ENCODE measurements at places on chromosomes 16 and 17.

DNA sequence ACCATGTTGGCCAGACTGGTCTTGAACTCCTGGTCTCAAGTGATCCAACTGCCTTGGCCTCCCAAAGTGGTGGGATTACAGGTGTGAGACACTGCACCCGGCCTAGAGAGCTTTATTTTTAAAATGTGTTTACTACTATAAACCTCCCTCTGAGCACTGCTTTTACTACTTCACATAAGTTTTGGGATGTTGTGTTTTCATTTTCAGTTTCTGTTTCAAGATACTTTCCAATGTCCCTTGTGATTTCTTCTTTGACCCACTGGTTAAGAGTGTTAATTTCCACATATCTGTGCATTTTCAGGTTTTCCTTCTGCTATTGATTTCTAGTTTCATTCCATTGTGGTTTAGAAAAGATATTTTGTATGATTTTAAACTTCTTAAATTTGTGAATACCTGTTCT lies 74.4 kb downstream of the NETO2 start:
- DNase-seq = no peak

GRCh38 chr16:3863587-3863986 lies 16.9 kb downstream of the CREBBP start:
- DNase-seq = no peak

DNA sequence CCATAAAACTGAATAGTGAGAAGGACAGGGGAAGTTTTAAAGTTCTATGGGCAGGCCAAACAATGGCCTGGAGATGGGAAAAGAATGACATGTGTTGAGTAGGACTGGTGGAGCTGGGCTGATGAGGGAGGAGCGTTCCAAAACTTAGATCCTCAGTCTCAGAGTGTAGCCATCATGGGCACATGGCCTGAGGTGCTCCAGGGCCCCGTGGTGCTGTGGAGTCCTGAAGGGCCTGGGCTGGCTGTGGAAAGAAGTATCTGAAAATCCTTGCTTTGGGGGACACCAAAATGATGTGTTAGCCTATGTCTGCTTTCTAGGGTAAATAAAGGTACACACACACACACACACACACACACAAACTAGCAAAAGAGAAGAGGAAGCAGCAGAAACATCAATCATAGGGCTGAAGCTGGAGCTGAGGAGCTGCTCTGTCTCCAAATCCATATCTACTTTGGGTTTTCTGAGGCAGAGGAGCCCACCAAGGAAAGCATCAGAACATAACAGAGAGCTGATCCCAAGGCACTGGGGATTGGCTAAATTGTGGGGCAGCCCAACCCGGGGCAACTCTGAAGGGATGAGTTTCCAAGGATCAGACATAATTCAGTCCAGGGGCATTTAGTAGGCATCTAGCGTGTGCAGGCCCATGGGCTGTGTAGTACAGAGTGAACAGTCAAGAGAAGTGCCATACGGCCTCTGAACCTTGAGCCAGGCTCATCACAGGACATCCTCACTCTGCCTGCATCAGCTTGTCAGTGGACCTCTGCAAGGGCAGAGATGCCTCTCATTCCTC lies 85.2 kb downstream of the C16orf78 start:
- no peak for DNase-seq

GRCh38 chr17:77420804-77421629 lies 280.2 kb downstream of the SEC14L1 start:
- DNase-seq = no peak

DNA sequence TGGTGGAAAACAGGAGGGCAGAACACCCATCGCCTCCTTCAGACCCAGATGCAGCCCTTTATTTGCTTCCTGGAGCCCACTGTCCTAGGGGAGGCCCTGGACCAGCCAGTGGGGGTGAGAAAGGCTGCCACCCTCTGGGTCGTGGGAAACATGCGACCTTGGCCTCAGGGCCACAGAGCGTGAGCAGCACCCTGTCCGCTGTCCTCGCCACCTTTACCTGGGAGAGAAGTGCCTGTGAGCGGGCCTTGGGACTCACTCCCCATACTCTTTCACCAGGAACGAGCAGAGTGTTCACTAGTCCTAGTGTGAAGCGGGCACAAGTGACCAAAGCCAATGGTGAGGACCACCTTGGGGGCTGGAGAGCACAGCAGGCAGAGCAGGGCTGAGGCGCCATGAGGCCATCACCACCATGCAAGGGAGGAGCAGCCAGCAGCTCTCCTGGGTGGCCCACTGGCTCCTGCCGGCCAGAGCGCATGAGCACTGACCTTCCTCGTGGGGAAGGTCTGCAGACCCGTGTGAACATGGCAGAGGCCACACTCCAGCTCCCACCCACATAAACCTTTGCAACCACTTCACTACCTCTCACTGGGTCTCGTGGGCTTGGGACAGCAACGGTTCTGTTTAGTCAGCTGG lies 8.5 kb downstream of the SMCR8 start:
- no peak for DNase-seq

DNA sequence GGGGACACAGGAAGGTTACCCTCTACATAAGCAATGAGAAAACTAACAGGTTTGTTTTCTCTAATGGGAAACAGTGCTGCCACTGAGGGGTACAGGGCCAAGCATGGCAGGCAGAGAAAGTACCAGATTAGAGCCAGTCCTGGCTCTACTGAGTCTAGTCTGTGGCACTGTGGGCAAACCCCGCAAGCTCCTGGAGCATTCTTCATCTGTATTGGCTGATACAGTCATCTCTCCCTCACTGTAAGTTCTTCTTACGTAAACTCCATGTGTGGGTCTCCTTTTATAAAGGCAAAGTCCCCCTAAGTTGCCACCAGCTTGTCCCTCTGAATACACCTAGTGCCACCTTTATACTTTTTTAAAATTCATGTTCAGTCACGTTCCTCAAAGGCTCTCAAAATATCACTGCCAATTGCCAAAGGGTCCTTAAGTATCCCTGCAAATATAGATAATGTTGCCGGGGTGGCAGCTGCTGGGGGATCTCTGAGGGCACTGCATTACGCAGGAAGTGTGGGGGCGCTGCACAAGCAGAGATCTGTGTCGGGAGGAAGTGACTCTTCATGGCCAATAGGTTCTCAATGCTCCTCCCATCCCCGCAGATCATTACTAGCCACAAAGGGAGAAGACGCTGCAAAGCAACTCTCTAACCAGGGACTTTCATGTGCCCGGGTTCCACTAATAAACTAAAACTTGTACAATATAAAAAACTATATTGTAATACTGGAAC lies 18.8 kb downstream of the XPO6 start:
- DNase-seq = no peak

DNA sequence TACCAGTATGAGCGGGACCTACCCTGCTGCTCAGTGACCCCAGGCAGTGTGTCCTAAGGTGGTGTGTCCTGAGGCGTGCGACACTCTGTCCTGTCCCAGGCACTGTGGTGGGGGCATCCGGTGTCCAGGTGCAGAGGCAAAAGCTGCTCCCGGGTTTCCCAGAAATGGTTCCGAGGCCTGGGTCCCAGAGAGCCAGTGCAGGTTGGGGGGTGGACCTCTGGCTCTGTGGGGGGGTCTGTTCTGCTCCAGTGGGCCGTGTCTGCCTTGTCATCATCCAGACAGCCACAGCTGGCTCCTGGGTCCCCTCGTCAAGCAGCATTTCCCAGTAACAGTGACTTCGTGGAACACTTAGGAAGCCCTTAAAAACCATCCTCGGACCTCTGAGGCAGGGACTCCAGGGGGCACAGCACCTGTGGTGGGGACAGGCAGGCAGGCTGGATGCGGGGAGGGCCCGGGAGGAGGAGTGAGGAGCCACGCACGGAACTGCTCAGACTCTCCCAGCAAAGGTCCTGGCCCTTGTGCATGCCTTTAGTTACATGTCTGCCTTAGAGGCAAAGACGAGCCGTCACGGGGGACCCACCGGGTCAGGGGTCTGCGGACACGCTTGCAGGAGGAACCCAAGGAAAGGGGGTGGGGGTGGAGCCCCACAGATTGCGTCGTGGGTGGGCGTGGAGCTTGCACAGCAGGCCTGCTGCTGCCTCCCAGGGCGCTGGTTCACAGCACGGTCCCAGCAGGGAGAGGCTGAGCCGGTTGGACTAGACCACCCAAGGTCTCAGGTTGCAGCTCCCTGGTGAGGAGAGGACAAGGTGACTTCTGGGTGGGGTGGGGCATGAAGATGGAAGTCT lies 5.6 kb downstream of the SLC16A3 start:
- DNase-seq = no peak

DNA sequence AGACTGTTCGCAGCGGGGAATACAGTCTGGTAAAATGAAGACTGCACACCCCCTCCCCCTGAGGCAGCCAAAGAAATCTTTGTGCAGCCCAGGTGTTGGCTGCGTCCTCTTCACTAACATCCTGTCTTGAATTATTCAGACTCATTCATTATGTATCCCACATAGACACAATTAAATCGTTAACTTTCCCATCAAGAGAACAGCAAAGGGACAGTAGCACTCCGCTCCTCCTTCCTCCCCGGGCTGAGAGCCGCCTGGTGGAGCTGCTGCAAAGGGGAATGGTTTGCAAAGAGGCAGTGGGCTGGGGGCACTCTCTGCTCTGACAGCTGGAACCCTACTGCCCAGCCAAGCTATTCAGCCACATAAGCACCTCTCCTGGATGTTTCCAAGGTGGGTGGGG lies 290.0 kb upstream of the SOX9 start:
- DNase-seq = no peak

GRCh38 chr17:19494961-19495806 lies 38.5 kb upstream of the SLC47A1 start:
- DNase-seq = no peak

DNA sequence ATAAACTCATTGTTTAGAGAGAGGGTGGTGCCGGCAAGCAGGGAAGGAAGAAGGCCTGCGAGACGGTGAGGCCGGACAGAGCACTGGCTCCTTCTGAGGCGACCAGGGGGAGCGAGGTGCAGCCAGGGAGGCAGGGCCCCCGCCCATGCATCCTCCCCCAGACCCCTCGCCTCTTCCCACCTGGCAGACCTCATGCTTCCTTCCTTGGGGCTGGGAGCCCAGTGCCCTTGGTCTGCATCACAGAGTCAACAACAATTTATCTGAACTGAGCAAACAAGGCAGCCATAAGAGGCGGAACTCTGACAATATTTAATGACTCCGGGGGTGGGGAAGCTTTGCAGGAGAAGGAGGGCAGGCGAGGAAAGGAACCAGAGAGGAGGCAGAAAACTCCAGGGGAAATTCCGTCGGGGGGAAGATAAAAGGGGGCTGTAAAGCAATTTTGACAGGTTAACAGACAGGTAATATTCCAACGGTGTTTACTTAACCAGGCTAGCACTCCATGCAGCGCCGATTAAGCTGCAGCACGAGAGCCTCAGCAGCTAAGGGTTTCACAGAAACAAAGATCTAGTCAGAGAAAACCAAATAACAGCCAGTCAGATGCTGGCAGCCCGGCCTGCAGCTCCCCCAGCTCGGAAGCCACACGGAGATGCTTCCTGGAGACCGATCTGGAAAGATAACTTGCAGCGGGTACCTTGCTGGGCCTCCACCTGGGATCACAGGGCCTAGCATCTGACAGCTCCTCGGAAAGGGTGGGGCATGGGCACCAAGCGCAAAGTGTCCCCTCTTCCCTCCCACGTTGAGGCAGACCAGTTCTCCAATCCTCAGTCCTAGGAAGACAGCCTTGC lies 398.2 kb downstream of the SOX9 start:
- DNase-seq = no peak

DNA sequence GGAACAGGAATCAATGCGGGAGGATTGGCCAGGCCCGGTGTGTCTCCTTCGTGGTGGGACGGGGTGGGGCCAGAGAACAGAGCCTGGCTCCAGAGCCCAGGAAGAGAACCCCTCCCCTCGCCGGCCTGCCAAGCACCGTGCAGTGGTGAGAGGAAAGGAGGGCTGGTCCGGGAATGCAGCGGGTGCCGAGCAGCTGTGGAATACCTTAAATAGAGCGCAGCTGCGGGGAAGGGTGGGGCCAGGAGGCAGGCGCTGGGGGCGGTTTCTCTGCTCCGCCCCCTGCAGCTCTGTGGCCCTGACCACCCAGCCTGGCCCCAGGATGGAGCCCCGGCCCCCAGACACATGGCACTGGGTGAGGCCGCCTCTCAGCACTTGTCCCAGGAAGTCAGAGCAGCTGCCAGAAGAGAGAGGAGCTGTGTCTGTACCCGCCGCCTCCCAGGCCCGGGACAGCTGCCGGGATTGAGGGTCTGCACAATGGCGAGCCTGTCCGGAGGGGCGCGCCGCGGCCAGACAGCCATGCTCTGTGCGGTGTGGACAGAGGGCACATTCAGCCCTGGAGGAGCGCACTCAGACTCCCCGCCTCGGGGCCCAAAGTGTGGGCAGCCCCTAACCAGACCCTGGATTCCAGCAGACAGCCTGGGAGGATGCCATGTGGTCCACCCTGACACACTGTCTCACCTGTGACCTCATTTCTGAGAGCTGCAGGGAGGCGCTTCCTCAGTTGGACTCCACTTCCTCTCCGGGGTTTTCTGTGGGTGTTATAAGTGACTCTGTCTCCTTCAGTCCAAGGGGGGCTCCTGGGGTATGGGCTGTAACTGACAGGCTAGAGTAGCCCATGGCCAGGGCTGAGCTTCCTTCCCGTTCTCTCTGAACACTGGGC lies 268.8 kb downstream of the SEC14L1 start:
- DNase-seq = no peak

DNA sequence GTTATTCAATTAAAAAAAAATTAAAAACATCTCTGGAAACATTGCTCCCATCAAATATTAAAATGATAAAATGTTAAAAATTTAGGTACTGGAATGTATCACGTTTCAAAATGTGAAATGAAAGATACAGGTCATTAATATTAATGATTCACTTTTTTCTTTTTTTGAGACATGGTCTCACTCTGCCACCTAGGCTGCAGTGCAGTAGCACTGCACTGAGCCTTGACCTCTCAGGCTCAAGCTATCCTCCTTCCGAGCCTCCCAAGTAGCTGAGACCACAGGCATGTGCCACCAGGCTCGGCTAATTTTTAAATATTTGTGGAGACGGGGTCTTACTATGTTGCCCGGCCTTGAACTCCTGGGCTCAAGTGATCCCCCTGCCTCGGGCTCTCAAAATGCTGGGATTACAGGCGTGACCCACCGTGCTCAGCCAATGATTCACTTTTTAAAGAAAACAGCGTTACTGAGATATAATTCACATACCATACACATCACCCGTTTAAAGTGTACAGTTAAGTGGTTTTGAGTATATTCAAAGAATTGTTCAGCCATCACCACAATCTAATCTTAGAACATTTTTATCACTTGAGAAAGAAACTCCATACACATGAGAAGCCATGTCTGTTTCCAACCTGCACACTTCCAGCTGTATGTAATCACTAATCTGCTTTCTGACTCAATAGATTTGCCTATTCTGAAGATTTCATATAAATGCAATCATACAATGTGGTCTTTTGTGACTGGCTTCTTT lies 19.1 kb upstream of the NETO2 start:
- no peak for DNase-seq

GRCh38 chr17:80247561-80247960 lies 13.1 kb upstream of the RNF213 start:
- no peak for DNase-seq

- no peak for DNase-seq
These were observed 14.2 kb upstream of the NFATC3 start for GRCh38 chr16:68070806-68071517.

DNA sequence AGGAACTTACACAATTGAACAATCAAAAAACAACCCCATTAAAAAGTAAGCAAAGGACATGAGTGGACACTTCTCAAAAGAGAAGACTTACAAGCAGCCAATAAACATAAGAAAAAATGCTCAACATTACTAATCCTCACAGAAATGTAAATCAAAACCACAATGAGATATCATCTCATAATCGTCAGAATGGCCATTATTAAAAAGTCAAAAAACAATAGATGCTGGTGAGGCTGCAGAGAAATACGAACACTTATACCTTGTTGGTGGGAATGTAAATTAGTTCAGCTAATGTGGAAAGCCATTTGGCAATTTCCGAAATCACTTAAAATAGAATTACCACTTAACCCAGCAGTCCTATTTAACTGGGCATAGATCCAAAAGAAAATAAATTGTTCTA lies 301.9 kb upstream of the KCNJ16 start:
- DNase-seq = no peak

Measured in stimulated activated CD4-positive, alpha-beta T cell treated with anti-CD3 and anti-CD28 coated beads, Interleukin-1b, Interleukin-23, amount 100 ng/mL, for 24 hours (primary cell).